ENCODE measurements at places on chromosomes 13 and 19.

- no peak for DNase-seq
Measured at GRCh38 chr13:30926781-30927180, 5.7 kb upstream of the TEX26 start.

DNA sequence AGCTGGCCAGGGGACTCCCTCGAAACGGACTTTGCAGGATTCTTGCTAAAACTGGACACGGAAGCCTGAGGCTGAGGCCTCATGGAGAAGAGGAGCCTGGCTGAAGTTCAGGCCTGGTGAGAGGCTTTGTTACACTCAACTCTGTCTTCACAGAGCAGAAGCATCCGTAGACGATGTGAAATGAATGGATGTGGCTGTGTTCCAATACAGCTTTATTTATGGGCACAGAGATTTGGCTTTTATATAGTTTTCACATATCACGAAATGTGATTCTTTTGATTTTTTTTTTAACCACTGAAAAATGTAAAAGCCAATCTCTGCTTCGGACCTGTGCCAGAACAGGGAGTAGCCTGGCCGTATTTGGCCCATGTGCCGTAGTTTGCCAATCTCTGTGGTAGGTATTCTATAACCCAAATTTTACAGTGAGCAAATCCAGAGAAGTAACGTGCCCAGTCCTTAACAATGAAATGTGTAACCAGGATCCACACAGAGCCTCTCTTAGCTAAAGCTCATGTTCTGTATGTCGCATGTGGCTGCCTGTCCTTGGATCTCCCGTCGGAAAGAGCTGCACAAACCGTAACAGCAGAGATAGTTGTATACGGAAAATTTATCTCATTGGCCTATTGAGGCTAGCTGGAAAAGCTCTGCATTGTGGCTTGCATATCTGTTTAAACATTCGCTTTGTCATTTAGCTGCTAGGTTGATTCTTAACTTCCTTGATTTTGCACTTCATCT lies 171.6 kb upstream of the RNF113B start:
- DNase-seq: no peak

DNA sequence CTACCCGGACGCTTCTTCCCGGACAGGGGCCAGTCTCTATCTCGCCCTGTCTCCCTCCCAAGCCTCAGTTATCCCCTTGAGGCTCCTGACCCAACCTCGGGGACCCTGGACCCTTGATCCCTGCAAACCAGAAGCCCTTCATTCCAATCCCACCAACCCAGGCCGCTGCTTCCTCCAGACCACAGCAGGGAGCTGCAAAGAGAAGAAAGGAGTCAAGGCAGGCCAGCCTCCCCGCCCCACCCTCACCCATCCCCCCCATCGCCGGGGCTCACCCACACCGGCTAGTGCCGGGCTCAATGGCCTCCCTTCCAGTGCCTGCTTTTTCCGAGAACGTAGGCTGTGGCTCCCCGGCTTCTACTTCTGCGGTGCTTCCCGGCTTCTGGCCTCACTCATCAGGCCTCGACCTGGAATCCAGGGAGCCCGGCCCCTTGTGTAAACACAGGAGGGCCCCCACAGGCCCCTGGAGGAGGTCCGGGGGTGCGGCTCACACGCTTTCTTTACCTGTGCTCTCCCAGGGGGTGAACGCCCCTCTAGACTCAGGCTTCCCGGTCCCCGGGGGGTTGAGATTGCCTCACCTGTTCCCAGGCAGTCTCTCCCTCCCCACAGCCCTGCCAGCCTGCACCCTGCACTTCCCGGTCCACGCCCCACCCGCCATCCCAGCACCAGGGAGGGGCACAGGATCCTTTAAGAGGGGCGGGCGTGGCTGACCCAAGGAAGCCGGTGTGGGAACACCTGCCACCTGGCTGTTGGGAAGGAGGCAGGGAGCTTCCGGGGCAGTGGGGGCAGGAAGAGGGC lies at the start of gene FAM83E:
TSS of gene FAM83E (minus strand) at position 641 of the 795 bp plus-strand sequence. CDS start 1,704 bp downstream, outside the sequence.
- no peak for DNase-seq

- DNase-seq: peak; percentile 98
Measured at GRCh38 chr19:5680437-5681368, at the start of the genes HSD11B1L and MICOS13. HSD11B1L (plus strand) TSS chr19:5681027; CDS start chr19:5684833, 3,806 bp downstream. MICOS13 (minus strand) TSS chr19:5680516; CDS start chr19:5680486, 30 bp downstream.

GRCh38 chr19:35879770-35880317 lies 11.5 kb downstream of the APLP1 start:
- DNase-seq: peak; percentile 94

DNA sequence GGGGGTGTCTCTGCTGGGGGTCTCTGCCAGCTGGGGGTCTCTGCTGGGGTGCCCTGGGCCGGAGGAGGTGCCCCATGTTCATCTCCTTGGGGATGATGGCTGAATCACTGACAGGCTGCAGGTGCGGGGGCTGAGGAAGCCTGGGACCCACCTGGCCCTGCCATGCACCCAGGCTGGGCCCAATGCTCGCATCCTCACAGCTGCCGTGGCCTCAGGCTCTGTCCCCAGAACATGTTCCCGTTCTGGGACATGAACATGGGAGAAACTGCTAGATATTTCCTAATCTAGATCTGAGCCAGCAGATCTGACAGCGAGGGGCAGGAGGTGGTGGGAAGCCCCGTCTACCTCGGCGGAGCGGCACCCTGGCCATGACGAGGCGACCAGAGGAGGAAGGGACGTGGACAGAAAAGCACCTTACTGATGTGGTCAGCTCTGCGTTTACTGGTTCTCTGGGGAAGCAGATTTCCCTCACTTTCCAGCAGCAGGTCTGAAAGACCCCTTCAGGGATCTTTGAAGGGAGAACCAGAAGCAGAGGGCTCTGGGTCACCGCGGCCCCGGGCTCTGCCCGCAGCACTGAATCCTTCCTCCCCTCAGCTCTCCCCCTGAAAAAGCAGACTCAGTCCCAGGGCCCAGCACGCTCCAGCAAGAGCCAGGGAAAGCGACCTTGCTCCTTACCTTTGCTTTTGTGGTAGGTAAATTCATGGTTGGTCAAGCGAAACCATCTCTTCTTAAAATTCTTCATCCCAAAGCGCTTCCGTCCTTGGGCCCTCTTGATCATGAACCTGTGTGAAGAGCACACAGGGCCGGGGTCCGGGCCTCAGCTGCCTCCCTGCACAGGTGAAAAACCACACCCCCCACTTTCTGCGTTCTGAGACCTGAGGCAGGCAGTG lies 26.5 kb upstream of the C13orf46 start:
- no peak for DNase-seq

DNA sequence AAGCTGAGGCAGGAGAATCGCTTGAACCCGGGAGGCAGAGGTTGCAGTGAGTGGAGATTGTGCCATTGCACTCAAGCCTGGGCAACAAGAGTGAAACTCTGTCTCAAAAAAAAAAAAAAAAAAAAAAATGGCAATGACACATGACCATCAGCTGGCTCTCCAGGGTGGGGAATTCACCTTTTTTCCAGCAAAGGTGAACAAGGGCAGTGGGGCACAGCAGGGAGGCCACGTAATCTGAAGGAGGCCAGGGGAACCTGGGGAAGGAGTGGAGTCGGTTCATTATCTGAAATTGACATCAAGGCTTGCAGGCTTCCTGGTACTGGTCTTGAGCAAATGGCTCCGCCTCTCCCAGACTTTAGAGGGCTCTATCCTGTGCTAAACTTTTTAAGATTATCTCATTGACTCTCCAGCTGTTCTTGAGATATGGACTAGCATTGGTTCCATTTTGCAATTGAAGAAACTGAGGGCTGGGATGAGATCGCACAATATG lies 28.1 kb downstream of the KEAP1 start:
- DNase-seq: no peak

GRCh38 chr13:99857738-99858137 lies 113.8 kb downstream of the ZIC5 start:
- no peak for DNase-seq

DNA sequence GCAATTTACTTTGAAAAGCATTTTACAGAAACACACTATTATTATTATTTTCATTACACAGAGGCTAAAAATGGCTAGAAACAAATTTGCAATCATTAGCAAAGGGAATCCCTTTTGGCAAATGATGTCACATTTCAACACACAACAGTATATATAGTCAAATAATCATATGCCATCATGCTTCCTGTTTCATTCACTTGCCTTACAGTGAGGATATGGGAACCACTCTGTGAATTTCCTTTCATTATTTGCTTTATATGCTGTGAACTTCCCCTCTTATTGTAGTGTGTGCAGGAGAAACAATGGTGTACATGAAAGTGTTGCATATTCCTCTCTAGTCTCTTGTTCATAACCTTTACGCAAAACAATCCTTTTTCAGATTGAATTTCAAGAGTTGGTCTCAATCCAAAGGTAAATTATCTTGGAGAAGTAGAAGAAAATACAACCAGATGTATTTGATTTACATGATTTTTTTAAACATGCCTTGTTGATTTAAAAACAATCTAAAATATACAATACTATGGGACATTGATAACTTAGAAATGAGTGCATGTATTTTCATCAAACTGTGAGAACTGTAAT lies 657.3 kb downstream of the EFNB2 start:
- no peak for DNase-seq

DNA sequence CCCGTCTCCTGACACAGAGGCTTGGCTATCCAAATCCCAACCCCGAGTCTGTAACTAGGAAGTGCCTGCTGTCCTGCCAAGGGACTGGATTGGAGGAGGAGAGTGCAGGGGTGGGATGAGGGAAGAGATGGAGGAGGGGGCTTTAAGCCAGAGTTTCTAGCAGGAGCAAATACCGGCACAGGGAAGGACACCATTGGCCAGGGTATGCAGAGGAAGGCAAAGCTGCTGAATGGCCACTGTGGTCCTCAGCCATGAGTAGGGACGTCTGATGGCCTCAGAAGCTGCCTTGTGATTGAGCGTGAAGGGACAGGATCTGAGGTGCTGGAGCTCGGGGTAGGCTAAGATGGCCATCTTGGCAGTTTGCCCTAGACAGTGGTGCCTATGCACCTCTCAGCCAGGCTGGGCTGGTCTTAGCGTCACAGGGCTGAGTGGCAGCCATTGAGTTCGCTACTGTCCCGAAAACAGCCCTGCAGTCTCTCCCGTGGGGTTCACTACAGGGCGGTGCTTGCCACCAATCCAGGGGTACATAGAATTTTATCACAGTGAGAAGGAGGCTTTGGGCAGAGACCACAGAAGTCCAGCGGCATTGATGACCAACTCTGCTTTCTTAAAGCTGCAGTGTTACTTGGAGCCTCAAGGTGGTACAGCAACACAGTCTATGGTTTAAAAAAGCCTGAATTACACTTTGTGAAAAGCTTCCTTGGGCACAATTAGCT lies 61.8 kb downstream of the AKAP11 start:
- peak; percentile 7 for DNase-seq

GRCh38 chr13:113066746-113067145 lies 38.8 kb upstream of the F7 start:
- DNase-seq: no peak

DNA sequence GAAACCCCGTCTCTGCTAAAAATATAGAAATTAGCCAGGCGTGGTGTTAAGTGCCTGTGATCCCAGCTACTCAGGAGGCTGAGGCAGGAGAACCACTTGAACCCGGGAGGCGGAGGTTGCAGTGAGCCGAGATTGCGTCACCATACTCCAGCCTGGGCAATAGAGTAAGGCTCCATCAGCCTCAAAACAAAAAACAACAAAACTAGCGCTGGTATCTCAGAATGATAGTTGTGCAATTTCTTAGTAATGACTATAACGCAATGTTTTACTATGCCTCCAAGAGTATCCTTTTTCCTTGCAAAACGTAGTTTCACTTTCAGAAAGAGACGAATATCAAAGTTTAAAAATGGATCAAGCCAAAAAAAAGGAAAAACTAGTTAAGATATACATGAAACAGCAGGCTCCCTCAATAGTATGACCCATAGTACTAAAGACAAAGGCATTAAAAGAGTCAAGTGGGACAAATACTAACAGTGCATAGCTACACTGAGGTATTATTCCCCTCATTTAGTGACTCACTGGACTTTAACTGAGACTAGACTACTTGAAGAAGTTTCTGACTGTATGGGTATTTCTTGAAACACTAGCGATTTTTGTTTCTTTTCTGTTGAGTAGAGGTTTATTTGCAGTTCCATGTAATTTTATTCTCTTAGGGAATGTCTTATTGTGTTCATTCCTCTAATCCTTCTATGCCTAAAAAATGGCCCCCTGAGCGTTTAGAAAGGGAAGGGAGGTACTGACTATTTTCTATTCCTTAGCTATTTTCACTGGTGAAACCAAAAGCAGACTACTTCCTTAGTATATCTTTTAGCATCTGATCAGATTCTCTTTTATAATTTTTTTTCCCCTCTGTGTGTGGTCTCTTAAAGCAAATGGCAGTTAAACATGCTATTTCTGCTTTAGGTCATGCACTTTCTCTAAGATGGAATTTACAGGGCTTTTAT lies 10.4 kb upstream of the ITM2B start:
- no peak for DNase-seq

DNA sequence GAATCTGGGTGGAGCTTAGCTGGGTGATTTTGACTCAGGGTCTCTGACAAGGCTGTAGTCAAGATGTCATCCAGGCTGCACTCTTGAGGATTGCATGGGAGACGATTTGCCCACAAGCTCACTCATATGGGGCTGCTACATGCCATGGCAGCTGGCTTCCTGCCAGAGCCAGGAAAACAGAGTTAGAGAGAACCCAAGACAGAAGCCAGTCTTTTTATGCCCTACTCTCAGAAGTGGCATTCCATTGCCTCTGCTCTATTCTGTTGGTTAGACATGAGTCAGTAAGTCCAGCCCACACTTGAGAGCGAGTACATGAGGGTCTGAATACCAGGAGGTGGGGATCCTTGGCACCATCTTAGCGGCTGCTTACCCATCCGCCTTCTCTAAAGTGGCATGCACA lies 9.5 kb downstream of the POLR1D start:
- DNase-seq: no peak

DNA sequence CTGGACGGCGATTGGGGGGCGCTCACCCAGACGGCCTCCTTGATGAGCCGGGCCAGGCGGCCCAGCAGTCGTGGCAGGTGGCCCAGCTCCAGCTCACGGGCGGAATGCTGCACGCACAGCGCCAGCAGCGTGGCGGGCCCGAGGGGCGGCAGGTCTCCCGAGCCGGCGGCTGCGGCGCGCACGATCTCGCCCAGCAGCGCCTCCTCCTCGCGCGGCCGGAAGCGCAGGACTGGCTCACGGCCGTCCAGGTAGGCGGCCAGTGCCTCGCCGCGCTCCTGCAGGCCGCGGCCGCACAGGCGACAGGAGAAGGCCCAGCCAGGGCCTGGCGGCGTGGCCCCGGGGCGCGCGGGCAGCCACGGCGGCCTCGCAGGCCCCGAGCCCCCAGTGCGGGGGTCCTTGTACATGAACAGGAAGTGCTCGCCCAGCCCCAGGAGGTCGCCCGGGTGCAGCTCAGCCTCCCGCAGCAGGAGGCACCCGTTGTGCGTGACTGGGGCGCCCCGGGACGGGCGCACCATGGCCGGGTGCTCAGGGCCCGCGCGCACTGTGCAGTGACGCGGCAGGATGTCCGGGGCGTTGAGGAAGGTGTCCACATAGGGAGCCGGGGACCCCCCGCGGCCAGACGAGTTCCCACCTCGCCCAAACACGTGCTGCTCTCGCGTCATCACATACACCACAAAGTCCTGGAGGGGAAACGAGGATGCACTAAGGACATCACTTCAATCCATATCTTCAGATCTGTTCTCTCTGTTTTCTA lies 9.6 kb upstream of the MAMSTR start:
- no peak for DNase-seq
